ENCODE measurements at places on chromosomes 5 and 9.

- no peak for DNase-seq
These were observed 49.3 kb downstream of the SPRY4 start for GRCh38 chr5:142275496-142275895.

DNA sequence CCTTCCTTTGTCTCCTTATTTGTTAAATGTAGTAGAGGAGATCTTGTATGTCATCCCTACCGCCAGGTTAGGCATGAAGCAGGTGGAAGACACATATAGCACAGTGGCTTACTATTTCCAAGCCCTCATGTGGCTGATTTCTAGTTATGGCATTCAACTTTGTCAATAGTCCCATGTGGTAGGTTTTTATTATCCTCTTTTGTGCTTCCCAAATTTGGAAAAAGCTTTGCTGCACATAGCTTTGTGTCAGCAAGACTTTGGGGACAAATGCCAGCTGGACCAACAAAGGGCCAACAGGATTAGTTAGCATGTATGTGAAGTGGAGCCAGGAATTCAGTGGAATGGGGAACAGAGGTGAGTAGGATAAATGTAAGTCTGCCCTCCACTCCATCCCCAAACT, 276.3 kb downstream of the PSAT1 start:
- no peak for DNase-seq

- DNase-seq = peak; percentile 44
These were observed 556 bp downstream of the MTREX start for GRCh38 chr5:55308254-55308836.

- peak; percentile 22 for DNase-seq
These were observed 17.0 kb upstream of the IPPK start for GRCh38 chr9:92686954-92687353.

DNA sequence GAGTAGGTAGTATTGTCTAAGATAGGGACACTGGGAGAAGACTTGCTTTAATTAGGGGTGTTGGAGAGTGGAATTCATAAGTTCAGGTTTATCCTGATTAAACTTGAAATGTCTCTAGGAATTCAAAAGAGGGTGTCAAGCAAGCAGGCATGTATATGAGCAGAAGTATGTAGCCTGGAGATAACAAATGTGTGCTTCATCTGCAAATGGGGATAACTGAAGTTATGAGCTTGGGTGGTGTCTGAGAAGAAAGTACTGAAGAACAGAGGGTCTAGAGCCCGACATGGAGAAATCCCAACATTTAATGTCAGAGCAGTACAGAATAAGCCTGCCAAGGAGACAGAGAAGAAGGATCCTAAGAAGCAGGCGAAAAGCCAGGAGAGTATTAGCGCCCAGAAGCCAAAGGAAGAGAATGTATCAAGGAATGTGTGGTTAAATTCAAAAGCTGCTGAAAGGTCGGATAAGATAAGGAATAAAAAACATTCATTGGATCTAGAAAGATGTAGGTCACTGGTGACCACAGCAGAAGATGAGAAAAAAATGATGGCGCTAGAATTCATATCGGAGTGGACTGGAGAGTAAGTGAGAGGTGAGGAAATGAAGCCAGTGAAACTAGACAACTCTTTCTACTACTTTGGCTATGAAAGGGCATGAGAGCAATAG, 401.5 kb upstream of the PIK3R1 start:
- no peak for DNase-seq
